ENCODE measurements at places on chromosomes 13 and 19.
A peak's percentile ranks its signal among the peaks of the same experiment; 100 is the strongest.

- no peak for DNase-seq
Observed at GRCh38 chr19:6679139-6679538, 9.2 kb upstream of the TNFSF14 start.

DNA sequence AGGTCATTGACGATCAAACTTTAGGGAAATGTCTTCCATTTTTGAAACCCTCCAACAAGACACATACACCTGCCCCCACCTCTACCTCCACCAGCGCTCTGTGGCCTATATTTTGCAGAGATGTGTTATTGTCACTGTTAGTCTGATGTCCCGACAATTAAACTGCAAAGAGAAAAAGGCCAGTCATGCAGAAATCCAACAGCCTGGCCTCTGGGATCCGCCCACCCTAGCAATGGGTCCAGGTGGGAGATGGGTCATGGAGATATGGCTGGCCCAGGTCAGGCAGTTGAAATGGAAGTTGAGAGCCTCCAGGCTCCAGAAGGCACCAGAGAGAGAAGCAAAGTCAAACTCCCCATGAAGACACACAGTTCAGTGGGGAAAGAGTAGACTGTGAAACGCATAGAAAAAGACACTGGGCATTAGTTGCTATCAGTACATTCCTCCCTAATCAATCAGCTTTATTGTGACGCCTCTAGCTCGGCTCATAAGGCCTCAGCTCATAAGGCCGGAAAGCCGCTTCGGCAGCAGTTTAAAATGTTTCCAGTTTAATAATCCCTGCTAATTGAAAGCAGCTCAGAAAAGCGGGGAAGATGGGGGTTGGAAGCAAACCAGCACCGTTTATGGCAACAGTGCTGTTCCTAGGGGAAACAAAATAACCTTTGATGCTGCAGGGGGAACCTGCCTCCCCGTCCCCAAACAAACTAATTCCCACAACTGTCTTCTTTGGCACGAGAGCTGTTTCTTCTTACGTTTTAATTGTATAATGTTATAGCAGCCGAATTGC, 239.7 kb upstream of the ZNF507 start:
- no peak for DNase-seq

DNA sequence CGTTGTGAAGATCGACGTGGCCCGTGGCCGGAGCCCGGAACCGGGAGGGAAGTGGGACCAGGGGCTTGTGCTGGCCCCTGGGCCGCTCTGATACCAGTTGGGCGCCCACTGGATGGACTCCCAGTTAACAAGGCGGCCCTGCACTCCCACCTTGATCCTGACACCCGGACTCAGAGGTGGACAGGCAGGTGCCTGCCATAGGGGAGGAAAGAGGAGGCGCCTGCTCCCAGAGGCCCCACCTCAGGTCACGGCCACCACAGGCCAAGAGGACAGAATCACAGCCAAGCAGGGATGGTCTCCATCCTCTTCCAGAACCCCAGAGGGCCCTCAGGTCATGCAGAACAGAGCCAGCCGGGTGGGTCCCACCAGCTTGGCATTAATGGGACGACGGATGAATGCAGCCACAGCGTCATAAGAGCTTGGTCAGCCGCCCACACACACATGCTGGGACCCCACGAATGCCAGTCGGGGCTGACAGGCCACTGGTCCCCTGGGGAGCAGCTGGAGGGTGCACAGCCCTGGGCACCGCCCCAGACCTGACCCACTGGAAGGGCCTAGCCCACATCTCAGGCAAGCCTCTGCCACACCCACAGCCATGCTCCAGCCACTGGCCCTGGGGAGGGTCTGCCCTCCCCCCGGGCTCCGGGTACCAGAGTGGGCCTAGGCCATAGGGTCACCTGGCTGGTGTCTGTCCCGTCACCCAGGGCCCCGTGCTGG, 9.6 kb upstream of the KLF16 start:
- DNase-seq: no peak

- no peak for DNase-seq
Observed at GRCh38 chr19:50741179-50741933, 18.2 kb downstream of the CLEC11A start.

- DNase-seq: no peak
Observed at GRCh38 chr13:23381866-23382265, 51.6 kb downstream of the SACS start.

- DNase-seq: no peak
Observed at GRCh38 chr19:48496959-48497727, 14.5 kb downstream of the LMTK3 start.

DNA sequence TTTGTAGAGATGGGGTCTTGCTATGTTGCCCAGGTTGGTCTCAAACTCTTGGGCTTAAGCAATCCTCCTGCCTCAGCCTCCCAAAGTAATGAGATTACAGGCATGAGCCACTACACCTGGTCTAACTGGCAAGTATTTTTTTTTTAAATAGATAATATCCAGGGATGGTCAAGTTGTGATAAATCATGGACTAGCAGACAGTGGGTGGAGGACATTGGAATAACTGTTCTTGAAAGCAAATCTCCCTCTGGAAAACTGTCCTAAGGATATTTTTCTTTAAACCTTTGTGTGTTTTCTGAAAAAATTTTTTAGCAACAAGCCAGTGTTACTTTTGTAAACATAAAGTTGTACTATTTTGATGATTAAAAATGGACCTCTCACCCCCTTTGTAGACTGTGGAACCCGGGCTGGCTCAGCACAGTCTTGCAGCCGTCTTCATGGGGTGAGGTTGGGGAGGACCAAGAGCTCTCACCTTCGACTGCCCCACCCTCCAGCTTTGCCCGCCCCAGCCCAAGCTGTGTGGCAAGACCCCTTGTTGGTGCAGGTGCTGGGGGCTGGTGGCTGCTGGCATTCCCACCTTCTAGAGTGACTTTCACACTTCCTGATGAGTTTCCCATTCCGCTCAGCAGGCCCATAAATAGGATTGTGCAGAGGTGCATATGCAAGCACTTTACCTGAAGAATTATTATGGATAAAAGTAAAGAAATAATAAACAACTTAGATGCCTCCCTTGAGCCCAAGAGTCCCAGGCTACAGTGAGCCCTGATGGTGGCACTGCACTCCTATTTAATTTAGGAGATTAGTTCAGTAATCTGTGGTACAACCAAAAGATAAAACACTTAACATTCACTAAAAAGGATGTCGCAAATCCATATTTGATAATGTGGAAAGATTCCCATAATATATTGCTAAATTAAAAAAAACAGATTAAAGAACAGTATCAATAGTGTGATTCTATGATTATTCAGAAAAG, 107.3 kb downstream of the GADD45B start:
- no peak for DNase-seq

GRCh38 chr19:16247353-16248182, 49.9 kb downstream of the AP1M1 start:
- peak; percentile 91 for DNase-seq

GRCh38 chr19:23440791-23441190, 45.5 kb upstream of the ZNF91 start:
- DNase-seq: no peak

GRCh38 chr19:18093439-18094161, 4.0 kb upstream of the MAST3 start:
- peak; percentile 34 for DNase-seq

- no peak for DNase-seq
Observed at GRCh38 chr19:56360841-56361240, 32.5 kb downstream of the ZNF582 start.

- DNase-seq: no peak
Observed at GRCh38 chr19:48668761-48669160, 4.1 kb downstream of the NTN5 start.

GRCh38 chr19:13839130-13839937, 37.6 kb upstream of the NANOS3 start:
- peak; percentile 94 for DNase-seq

- DNase-seq: peak; percentile 56
Observed at GRCh38 chr19:50720921-50721381, 1.3 kb upstream of the SHANK1 start.

DNA sequence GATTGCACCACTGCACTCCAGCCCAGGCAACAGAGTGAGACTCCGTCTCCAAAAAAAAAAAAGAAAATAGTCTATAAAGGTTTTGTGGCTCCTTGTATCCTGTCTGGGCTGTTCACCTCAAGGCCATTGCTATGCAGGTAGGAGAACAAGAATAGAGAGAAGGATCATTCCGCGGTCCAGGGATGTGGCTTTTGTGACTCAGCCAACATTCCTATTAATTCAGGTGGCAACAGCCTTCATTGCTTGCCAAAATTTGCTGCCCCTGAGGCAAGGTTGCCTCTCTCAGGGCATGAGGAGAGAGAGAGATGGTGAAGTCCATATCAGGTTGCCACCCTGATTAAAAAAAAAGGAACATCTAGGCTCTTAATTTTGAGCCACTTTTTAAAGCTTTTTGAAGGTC, 8.0 kb downstream of the ZNF551 start:
- DNase-seq: no peak

DNA sequence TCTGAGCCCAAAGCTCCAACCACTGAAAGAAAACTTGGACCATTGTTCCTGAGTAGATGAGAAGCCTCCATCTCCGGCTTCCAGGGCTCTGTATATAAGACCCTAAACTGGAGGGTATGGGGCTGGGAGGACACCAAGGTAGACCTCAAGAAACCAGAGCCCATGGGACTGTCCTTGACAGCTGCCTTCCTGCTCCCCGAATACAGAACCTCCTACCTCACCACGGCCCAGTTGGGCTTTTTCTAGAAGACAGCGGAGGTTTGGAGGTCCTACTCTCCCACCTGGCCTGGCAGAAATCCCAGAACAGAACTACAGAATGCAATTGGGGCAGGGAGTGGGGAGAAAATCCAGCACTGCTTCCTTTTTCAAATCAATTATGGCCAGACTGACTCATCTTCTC, 177.3 kb upstream of the ZNF507 start:
- no peak for DNase-seq

DNA sequence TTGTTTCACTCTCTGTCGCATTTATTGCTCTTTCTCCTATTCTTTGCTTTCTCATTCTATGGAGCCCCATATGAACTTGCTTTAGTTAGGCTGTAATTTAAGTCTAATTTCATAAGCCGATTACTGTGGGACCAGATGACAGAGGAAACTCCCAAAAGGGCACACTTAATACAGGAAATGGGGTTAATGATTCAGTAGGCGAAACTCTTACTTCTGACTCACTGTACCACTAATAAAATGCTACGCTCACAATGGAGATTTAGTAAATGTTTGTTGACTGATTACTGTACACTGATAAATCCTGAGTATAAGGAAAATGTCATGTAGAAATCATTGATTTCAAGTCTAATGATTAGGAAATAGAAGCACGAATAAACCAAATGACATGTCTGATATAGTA, 276.4 kb downstream of the KLF5 start:
- no peak for DNase-seq

DNA sequence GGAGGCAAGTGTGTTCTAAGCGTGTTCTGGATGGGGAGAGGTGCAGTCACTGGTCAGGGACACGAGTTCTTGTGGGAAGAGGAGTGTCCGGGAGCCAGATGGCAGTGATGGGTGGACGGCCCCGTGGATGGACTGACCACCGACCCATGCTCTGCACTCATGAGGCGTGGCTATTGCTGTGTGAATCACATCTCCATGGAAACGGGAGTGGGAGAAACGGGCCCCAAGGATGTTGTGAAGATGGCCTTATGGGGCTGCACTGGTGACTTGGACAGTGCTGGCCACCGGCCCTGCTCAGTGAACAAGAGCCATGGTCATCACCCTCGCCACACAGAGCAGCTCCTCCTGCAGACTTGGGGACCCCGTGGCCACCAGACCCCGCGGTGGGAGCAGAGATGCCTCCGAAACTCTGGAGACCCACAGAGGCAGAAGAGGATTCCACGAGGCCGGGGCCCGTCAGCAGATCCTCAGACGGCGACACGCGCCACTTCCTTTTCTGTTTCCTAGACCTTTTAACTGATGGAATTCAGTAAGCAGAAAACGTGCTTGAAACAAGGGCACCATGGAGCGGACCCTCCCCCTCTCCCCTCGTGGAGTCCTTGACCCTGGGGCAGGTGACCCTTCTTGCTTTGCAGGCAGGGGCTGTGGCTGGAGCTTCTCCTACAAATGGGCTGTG, 47.5 kb downstream of the GAS6 start:
- no peak for DNase-seq

DNA sequence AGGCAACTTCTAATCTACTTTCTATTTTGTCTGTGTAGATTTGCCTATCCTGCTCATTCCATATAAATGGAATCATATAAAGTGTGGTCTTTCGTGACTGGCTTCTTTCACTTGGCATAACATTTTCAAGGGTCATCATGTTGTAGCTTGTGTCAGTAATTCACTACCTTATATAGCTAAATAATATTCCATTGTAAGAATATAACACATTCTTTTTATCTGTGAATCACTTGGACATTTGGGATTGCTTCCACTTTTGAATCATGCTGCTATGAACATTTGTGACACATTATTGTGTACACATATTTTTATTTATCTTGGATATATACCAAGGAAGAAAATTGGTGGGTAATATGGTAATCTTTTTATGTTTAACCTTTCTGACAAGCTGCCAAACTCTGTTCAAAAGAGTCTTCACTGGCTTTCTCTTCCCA, 89.0 kb upstream of the CSNK1A1L start:
- peak; percentile 33 for DNase-seq

GRCh38 chr13:96130818-96131340, 41.0 kb downstream of the HS6ST3 start:
- no peak for DNase-seq

GRCh38 chr13:110382229-110382628, 75.1 kb downstream of the COL4A2 start:
- DNase-seq: peak; percentile 52

DNA sequence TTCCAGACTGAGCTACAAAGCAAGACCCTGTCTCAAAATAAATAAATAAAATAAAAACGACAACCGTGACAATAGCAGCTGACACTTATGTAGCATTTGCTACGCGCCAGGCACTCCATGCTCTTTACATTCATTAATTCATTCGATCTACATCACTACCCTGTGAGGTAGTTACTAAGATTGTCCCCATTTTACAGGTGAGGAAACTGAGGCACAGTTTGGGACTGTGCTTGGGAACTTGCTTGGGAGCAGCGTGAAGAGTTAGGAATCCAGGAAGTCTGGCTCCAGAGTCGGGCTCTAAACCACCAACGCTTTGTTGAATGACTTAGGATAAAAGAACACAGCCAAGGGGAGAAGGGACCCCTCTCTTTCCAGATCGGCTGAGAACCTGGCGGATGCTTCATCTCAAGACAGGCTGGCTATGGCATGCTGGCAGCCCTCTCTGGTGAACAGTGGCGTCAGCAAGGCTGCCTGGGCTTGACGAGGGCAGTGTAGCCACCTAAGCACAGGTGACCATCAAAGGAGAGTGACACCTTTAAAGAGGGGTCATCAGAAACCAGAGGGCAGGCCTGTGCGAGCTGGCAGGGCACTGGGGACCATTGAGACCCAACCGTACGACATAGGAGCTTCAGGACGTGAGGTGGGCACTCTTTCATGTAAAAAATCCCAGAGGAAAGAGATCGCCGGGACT, 591 bp downstream of the DOHH start:
- peak; percentile 8 for DNase-seq

DNA sequence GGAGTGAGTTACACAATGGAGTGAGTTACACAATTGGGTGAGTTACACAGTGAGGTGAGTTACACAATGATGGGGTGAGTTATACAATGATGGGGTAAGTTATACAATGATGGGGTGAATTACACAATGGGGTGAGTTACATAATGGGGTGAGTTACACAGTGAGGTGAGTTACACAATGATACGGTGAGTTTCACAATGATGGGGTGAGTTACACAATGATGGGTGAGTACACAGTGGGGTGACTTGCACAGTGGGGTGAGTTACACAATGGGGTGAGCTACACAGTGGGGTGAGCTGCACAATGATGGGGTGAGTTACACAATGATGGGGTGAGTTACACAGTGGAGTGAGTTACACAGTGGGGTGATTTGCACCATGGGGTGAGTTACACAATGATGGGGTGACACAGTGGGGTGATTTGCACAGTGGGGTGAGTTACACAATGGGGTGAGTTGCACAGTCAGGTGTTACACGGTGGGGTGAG, 52.5 kb upstream of the GAS6 start:
- DNase-seq: peak; percentile 58

All from adipocyte (in vitro differentiated cells).